ENCODE measurements at places on chromosomes 5 and 9.

DNA sequence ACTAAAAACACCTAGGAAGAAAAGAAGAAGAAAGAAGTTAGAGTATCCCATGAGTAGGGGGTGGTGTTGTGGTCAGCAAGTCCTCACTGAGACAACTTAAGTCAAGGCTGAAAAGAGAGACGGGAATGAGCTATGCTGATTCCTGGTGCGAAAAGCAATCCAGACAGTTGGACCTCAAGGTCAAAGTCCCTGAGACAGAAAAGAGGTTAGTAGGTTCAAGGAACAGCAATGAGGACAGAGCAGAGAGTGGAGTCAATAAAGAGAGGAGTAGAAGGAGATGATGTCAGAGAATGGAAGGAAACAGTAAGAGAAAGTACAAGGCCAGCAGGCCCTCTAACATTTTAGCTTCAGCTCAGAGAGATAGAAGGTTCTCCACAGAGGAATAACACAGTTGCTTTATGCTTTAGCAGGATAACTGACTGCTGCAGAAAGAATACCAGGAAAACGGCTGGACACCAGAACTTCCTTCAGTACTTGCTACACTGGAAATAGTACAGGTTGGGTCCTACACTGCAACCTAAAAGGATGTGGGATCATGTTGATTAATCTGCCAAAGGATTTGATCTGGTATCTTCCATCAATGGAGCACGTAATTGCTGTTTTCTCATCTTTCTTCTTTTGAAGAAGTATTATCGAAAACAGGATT is 43.6 kb downstream of the GNAQ start:
- DNase-seq = no peak

- DNase-seq = no peak
These were observed 618.1 kb downstream of the SLCO4C1 start for GRCh38 chr5:101677961-101678360.

GRCh38 chr5:141192110-141192725 is at the start of gene PCDHB10:
Gene PCDHB10 (plus strand): TSS chr5:141192353. CDS start chr5:141192553, 200 bp downstream.
- peak; percentile 12 for DNase-seq

- DNase-seq = no peak
These were observed 282.2 kb downstream of the DTWD2 start for GRCh38 chr5:118705959-118706667.

GRCh38 chr5:175452166-175452565 is 8.2 kb upstream of the DRD1 start:
- DNase-seq = no peak

All from bronchial epithelial cell (primary cell).